ENCODE measurements at places on chromosomes 2 and 18.

- DNase-seq, result no peak
Observed at GRCh38 chr2:231634412-231634811, 41.7 kb downstream of the TEX44 start.

DNA sequence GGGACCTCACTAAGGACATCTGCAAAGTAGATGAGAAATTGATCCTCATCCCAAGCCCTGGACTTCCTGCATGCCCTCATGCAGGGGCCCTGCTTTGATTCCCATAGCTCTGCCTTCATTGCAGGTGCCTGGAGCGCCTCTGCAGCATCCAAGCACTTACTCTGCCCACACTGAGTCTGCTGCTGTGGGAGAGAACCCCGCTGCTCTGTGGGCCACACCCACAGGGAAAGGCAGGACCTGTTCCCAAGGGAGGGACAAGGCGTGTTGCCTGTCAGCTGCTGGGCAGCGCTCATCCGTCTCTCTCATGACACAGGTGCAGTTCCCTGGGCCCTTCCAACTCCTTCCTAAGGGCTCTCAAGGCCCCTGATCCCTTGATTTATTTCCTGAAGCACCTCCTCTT lies 266.8 kb upstream of the SMIM21 start:
- DNase-seq, result no peak

DNA sequence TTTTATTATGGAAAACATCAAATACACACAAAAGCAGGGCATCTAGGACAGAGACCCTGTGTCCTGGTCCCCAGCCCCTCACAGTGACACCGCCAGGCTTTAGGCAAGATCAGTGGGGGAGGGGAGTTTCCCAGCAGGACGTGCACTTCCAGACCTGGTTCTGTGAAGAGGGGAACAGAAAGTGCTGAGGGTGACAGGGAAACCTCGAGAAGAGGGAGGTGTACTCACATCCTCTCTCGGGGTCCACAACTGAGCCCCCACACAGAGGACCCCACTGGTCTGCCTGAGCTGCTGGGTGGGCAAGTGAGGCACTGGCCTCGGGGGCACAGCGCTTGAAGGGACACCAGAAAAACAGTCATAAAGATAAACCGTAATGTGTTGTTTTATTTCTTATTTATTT lies 4.4 kb upstream of the GPR35 start:
- DNase-seq, result no peak

DNA sequence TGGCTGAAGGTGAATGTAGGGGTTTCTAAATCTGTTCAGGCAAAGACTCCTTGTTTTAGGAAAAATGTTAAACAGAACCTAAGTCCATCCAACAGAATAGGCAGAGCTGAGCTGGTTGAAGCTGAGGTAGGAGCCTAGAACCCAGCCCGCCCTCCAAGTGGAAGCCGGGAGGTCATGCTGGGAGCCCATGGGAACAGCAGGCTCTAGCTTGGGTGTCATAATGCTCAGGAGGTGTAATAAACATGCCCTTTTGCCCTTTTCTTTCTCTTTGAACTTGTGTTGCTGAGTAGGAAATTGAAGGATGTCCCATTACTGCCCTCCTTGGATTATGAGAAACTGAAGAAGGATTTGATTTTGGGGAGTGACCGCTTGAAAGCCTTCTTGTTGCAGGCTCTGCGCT lies 60.3 kb downstream of the ARMC9 start:
- DNase-seq, result no peak

GRCh38 chr2:235402422-235402821 lies 91.4 kb upstream of the AGAP1 start:
- no peak for DNase-seq

GRCh38 chr2:240397542-240397916 lies 37.9 kb upstream of the GPC1 start:
- no peak for DNase-seq

GRCh38 chr2:55721596-55722215 lies 28.1 kb upstream of the PNPT1 start:
- no peak for DNase-seq

GRCh38 chr18:9239720-9240119 lies 94.9 kb upstream of the TWSG1 start:
- DNase-seq, result no peak

DNA sequence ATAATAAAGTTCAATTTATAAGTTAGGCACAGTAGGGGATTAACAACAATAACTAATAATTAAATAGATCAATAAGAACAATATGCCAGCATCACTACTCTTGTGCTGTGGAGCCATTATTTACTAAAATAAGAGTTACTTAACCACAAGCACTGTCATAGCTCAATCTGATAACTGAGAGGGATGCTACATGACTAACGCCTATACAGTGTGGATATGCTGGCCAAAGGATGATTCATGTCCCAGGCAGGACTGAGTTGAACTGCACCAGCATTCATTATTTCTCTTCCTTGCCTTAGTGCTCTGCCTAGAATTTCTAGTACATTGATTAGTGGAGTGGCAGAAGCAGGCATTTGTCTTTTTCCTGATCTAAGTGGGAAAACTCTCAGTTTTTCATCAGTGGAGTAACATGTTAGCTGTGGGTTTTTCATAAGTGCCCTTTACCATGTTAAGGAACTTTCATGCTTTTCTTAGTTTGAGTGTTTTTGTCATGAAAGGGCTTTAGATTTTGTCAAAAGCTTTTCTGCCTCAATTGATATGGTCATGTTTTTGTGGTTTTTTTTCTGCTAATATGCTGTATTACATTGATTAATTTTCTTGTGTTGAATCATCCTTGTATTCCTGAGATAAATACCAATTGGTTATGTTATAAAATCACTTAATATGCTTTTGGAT lies 21.7 kb downstream of the KIAA1328 start:
- DNase-seq, result no peak

GRCh38 chr2:209762563-209762962 lies 9.1 kb upstream of the UNC80 start:
- no peak for DNase-seq
